ENCODE measurements at places on chromosomes 6 and 20.

- DNase-seq: no peak
Measured at GRCh38 chr6:25297039-25297441, 17.9 kb downstream of the CARMIL1 start.

- DNase-seq: no peak
Measured at GRCh38 chr6:35302604-35303241, 5.1 kb downstream of the DEF6 start.

- no peak for DNase-seq
Measured at GRCh38 chr6:114108119-114109002, 137.4 kb upstream of the HDAC2 start.

DNA sequence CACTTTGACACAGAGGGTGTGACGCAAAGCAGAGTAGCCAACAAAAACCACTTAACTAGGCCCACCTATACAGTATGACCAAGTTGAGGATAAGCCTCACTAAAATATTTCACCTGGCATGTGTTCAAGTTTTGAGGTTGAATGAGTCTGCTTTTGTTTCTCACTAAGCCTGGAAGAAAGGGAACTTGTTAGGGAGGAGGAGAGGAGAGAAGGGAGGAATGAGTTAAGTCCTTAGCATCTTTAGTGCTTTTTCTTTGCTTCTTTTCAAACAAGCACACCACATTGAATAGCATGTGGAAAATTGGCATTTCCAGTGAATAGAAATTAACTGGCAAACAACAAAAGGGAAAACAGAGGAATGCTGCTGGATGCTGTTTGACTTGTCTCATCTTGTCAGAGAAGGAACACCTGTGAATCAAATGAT, 461.9 kb downstream of the GJA1 start:
- no peak for DNase-seq

DNA sequence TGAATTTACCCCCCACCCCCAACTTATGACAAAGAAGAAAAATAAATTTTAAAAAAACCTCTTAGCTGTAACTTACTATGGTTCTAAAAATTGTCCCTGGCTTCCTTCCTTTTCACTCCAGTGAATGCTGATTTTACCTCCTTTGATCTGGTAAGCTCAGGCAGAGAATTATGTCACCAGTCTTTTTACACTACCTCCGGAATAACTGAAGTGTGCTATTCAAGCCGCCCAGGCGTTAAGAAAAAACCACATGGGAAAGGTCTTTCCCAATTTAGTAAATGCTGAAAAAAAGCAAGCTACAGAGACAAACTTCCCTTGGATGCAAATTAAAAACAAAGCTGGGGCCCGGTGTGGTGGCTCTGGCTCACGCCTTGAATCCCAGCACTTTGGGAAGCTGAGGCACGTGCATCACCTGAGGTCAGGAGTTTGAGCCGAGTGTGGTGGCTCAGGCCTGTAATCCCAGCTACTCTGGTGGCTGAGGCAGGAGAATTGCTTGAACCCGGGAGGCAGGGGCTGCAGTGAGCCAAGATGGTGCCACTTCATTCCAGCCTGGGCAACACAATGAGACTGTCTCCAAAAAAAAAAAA, 12.4 kb downstream of the SNX5 start:
- no peak for DNase-seq

- no peak for DNase-seq
Measured at GRCh38 chr6:151701911-151702562, 105.4 kb upstream of the ESR1 start.

DNA sequence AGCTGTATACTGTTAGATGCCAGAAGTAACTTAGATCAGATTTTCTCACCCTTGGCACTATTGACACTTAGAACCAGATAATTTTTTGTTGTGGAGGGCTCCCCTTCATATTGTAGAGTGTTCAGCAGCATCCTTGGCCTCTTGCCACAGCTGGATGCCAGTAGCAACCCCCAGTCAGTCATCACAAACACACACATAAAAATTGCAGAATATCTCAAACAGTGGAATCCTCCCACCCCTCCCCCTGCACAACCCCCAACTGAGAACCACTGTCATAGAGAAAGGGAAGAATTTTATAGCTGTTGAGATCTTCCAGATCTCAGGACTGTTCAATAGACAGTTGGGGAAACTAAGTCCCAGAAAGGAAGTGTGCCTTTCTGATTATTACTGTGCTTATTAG, 81.2 kb upstream of the VSTM2L start:
- no peak for DNase-seq

DNA sequence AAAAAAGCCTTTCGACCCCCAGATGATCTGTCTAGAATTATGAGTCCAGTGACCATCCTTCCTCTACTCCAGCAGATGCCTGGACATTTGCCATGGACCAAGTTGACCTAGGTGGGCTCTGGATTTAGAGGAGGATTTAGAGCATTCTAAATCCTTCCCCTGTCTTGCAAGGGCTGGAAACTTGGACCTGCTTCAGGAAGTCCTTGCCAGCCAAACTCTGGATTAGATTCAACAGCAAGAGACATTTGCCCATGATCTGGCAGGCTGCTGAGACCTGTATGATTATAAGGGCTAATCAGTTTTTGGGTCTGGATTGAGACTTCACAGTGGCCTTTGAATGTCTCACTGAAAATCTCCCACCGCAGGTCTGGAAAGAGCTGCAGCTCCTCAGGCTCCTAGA, 13.1 kb upstream of the HDGFL1 start:
- no peak for DNase-seq

DNA sequence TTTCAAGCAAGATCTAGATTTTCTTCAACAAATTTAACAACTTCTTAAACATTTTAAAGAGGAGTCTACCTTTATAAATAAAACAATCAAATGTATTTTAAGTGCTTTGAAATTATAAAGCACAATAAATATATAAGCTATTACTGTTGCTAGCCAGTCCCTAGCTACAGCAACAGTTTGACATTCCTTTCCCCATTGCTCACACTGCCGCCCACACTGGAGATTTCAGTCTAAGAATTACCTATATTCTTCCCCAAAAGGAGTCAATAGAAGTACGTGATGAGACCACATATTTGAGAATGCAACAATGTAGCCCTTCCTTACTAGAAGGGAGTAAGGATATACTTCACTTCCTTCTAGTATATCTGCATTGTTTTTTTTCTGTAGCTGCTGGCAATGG, 65.3 kb upstream of the RNF146 start:
- DNase-seq: no peak

DNA sequence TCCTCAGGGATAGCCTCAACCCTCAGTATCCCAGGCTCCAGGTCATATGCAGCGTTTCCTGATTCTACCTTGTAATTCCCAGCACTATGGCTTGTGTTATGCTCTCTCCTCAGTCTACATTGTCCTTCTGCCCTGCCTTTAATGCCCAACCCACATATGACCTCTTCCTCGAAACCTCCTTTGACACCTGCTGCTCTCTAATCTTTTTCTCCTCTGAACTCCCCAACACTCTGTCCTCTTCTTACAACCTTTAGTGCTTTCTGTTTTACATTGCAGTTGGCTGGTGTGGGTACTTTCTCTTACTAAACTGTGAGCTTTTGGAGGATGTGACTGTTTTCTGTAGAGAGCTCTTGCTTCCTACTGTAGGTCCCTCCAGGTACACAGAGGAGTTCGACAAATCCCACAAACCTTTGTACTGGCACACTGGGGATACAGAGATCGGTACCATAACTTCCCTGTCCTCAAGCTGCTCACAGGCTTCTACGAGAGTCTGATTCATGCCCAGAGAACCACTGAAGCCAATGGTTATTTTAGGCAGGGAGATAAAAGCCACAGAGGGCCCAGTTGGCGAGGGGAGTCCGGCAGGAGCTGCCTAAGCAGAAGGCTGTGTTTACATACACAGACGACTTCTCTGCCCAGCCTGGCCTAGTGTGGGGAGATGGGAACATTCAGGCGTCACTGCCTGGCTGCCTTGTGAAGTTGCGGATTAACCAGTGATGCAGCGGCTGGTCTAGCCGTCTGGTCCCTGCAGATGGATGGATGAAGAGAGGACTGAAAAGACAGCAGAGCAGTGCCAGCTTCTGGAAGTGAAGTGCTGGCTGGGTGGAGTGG, 8.4 kb upstream of the EPB41L1 start:
- DNase-seq: no peak

DNA sequence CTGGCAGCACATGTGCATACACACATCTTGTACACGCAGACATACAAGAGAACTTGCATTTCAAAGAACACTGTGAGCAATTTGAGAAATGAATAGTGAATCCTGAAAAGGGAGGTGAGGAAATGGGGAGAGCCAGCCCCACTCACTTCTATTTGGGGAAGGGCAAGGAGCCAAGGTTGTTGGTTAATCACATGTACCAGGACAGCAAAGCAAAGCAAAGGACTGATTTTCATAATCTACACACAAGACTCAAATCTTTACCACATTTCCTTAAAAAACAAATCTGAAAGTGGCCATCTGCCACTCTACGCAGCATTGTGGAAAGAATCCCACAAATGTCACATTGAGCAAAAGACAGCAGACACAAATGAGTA, 35.0 kb upstream of the KIF16B start:
- DNase-seq: no peak

GRCh38 chr20:38445381-38445796, 10.3 kb upstream of the SNHG17 start:
- no peak for DNase-seq

DNA sequence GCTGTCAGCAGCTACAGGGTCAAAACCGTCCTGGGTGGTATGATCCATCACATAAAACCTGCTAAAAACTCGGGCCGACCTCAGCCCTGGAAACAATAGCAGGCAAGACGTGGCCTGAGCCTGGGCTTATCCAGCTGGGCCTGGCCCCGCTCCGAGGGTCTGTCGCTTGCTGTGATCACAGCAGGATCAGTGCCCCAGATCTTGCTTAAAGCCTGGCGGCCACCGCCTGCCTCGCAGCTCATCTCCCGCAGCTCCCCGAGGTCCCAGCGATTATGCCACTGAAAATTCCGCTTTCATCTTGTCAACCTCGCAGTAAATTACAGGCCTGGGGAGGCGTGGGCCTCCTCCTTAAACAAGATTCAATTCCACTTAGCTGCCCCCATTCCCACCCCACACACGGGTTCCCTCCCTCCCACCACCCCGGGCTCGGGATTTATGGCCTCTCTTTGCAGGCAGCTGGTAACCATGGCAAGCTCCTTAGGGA, 40.1 kb downstream of the CDH22 start:
- no peak for DNase-seq

DNA sequence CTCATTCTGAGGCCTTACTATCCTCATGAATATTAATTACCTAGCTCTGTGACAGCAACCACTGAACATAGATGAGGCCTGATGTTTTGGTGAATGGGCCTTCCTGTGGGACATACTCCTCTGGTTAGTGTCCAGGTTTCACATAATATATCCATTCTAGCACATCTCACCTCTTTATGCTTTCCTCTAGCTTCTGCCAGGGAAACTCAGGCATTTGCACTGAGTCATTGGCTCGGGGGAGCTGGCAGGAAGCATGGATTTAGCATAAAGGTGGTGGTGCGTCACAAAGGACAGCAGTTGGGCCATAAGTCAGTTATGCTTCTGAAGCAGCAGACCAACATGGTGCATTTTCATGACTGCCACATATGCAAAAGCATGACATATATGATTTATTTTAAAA, 37.5 kb upstream of the TMEM170B start:
- DNase-seq: no peak

DNA sequence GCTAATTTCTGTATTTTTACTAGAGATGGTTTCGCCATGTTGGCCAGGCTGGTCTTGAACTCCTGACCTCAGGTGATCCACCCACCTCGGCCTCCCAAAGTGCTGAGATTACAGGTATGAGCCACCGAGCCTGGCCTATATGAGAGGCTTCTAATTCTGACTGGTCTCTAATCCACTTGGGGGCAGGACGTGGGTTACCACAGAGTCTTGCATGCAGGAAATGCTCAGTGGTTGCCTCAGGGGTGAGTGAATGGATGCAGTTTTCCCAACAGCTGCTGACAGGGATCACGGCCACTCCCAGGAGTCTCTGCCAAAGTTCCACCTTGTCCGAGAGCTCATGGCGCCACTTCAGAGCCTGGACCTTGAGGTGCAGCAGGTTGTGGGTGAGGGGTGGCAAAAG, 6.4 kb upstream of the FANCE start:
- no peak for DNase-seq

- no peak for DNase-seq
Measured at GRCh38 chr20:58876437-58876836, 23.9 kb downstream of the GNAS start.

GRCh38 chr6:82711105-82711827, 347.6 kb downstream of the TPBG start:
- no peak for DNase-seq
